ENCODE measurements at places on chromosomes 2 and 18. TPM values are rescaled to one million over a fixed set of nuclear protein-coding genes. Genes with fewer than 3 reads are reported as not detected.

The TMEM17 gene
- 4.0 TPM for total RNA-seq

GRCh38 chr18:28127228-28127627 is 49.7 kb downstream of the CDH2 start:
- H3K4me3 ChIP-seq = no peak overlapping the region
- peaks cover 17% of the 10 kb centered on the region for H3K36me3 ChIP-seq
- H3K4me1 ChIP-seq = peaks cover 23% of the 10 kb centered on the region
- no peak for DNase-seq
- H3K27ac ChIP-seq = no peak overlapping the region

GRCh38 chr18:56890632-56891031 is 239.5 kb downstream of the WDR7 start:
- H3K4me3 ChIP-seq = no peak overlapping the region
- peak overlapping the region; percentile 86 for H3K27ac ChIP-seq
- H3K4me1 ChIP-seq = peaks cover 31% of the 10 kb centered on the region
- H3K36me3 ChIP-seq = no peaks in the 10 kb centered on the region
- DNase-seq = peak; percentile 97
- H3K27me3 ChIP-seq = no peaks in the 10 kb centered on the region

DNA sequence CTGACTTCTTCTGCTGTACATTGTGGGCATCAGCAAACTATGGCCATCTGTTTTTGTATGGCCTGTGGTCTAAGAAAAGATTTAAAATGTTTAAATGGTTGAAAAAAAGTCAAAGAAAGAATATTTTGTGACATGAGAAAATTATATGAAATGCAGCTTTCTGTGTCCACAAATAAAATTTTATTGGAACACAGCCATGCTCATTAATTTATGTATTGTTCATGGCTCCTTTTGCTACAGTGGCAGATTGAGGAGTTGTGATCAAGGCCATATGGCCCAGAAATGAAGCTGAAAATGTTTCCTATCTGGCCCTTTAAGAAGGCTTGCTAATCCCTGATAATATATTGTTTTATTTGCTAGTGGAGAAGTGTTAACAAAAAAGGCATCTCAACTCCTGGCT is 162.0 kb downstream of the SLC4A3 start:
- H3K36me3 ChIP-seq = no peaks in the 10 kb centered on the region
- no peak overlapping the region for H3K27ac ChIP-seq
- H3K4me3 ChIP-seq = no peak overlapping the region
- DNase-seq = no peak
- H3K27me3 ChIP-seq = no peaks in the 10 kb centered on the region

- H3K27me3 ChIP-seq = peaks cover 24% of the 10 kb centered on the region
- no peaks in the 10 kb centered on the region for H3K36me3 ChIP-seq
- H3K4me3 ChIP-seq = no peak overlapping the region
- no peaks in the 10 kb centered on the region for H3K4me1 ChIP-seq
- no peak overlapping the region for H3K27ac ChIP-seq
These were observed 20.1 kb downstream of the GPR35 start for GRCh38 chr2:240645346-240645745.

GRCh38 chr2:186995092-186995491 is 146.1 kb upstream of the ZSWIM2 start:
- peak; percentile 63 for DNase-seq
- no peaks in the 10 kb centered on the region for H3K27me3 ChIP-seq
- no peaks in the 10 kb centered on the region for H3K4me1 ChIP-seq

DNA sequence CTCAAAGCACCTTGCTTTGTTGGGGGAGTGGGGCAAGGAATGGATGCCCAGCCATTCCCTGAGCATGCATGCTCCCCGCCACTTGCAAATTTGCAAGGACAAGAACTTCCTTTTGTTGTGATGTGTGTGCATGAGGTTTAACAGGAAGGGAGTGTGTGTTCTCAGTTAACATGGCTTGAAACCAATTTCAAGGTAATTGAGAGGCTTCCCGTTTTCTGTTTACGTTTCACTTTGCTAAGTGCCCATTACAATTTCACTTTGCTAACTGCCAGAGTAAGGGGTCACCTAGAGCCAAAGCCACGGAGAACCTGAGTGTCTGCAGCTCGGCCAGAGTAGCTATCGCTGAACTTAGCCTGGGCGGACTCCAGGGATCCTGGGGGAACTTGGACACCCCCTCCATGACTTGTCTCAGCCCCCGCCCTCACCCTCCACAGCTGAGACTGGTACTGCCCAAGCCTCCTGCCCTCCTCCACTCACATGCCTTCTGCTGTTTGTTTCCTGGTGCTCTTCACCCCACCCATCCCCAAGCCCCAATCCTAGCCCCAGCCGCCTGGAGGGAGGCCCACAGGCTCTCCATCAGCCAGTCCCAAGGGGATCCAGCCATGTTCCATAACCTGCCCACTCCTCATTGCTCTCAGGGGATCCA is 53.6 kb upstream of the LAPTM4A start:
- H3K27ac ChIP-seq = no peak overlapping the region
- no peaks in the 10 kb centered on the region for H3K36me3 ChIP-seq
- H3K27me3 ChIP-seq = no peaks in the 10 kb centered on the region
- no peak for DNase-seq
- H3K4me1 ChIP-seq = no peaks in the 10 kb centered on the region

The ARHGAP15 gene
- not detected for total RNA-seq

GRCh38 chr18:76553715-76554546 is 58.9 kb upstream of the ZNF516 start:
- H3K27me3 ChIP-seq = no peaks in the 10 kb centered on the region
- DNase-seq = no peak
- H3K27ac ChIP-seq = no peak overlapping the region
- no peaks in the 10 kb centered on the region for H3K36me3 ChIP-seq
- no peaks in the 10 kb centered on the region for H3K4me1 ChIP-seq
- no peak overlapping the region for H3K4me3 ChIP-seq

DNA sequence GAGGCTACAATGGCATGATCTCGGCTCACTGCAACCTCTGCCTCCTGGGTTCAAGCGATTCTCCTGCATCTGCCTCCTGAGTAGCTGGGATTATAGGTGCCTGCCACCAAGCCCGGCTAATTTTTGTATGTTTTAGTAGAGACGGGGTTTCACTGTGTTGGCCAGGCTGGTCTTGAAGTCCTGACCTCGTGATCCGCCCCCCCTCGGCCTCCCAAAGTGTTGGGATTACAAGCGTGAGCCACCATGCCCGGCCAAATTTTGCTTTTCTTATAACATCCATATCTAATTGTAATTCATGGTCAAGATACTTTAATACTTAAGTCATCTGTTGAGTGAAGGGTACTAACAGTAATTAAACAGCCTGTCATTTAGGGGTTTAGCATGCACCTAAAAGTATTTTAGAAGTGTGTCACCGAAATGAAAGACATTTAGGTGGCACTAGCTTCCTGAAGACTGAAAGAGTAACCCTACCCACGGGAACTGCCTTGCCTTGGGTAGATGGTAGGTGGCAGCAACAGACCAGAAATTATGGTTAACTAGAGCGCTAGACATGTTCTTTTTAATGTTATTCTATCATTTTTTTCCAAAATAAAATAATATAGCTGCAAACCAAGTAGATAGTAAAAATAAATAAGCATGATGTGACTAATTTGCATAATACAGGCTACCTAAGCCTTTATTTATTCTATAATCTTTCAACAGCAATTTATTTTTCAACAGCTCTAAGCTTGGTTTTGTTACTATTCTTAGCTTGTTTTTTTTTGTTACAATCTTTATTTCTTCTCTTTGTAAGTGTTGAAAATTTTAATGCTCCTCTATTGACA is 8.6 kb upstream of the ACYP2 start:
- H3K36me3 ChIP-seq = no peaks in the 10 kb centered on the region
- no peaks in the 10 kb centered on the region for H3K27me3 ChIP-seq
- H3K27ac ChIP-seq = no peak overlapping the region
- peak; percentile 25 for DNase-seq
- no peak overlapping the region for H3K4me3 ChIP-seq

- peak; percentile 10 for DNase-seq
- no peak overlapping the region for H3K27ac ChIP-seq
- peaks cover 8% of the 10 kb centered on the region for H3K4me1 ChIP-seq
- H3K4me3 ChIP-seq = no peak overlapping the region
- no peaks in the 10 kb centered on the region for H3K36me3 ChIP-seq
These were observed 101.6 kb upstream of the THOC1 start for GRCh38 chr18:369224-370015.

The PSMG2 gene
- total RNA-seq = 57.4 TPM

The TWIST2 gene
- 2.5 TPM for total RNA-seq

GRCh38 chr2:31383471-31384153 is 30.9 kb downstream of the XDH start:
- no peaks in the 10 kb centered on the region for H3K27me3 ChIP-seq
- H3K27ac ChIP-seq = peak overlapping the region; percentile 98
- H3K4me3 ChIP-seq = no peak overlapping the region
- H3K36me3 ChIP-seq = no peaks in the 10 kb centered on the region
- peak; percentile 62 for DNase-seq
- H3K4me1 ChIP-seq = peaks cover 32% of the 10 kb centered on the region

GRCh38 chr18:7953095-7953958 is 386.2 kb downstream of the PTPRM start:
- H3K36me3 ChIP-seq = no peaks in the 10 kb centered on the region
- H3K27ac ChIP-seq = no peak overlapping the region
- no peak for DNase-seq

DNA sequence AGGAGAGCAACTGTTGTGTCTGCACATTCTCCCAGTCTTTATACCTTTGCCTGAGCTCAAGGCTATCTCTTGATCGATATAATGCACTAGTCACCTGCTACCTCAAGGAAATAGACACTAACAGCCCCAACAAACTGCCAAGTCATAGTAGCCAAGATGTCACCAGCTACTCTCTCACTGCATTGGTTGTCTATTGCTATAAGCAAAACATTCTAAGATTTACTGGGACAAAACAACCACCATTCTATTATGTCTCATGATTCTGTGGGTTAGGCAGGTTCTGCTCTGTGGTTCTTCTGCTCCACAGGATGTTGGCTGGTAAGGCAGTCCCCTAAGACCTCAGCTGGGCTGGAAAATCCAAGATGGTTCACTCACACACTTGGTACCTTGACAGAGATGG is 28.5 kb upstream of the MLPH start:
- no peaks in the 10 kb centered on the region for H3K27me3 ChIP-seq
- H3K4me3 ChIP-seq = no peak overlapping the region
- H3K4me1 ChIP-seq = peaks cover 37% of the 10 kb centered on the region
- no peak for DNase-seq
- no peaks in the 10 kb centered on the region for H3K36me3 ChIP-seq
- peak overlapping the region; percentile 72 for H3K27ac ChIP-seq

The TXNL4A gene
- total RNA-seq = 135 TPM

- no peaks in the 10 kb centered on the region for H3K36me3 ChIP-seq
- no peak overlapping the region for H3K27ac ChIP-seq
- no peak overlapping the region for H3K4me3 ChIP-seq
- DNase-seq = no peak
- H3K4me1 ChIP-seq = peaks cover 10% of the 10 kb centered on the region
- peaks cover 51% of the 10 kb centered on the region for H3K27me3 ChIP-seq
These were observed 6.9 kb downstream of the GDF7 start for GRCh38 chr2:20673686-20674308.

GRCh38 chr2:73993778-73994177 is 9.1 kb downstream of the TET3 start:
- no peaks in the 10 kb centered on the region for H3K36me3 ChIP-seq
- no peak overlapping the region for H3K4me3 ChIP-seq
- H3K27me3 ChIP-seq = no peaks in the 10 kb centered on the region
- H3K4me1 ChIP-seq = peaks cover 3% of the 10 kb centered on the region

The REG3A gene
- total RNA-seq = not detected

GRCh38 chr2:27082773-27083409 is 3.7 kb upstream of the KHK start:
- DNase-seq = no peak
- H3K4me1 ChIP-seq = peaks cover 55% of the 10 kb centered on the region
- no peaks in the 10 kb centered on the region for H3K27me3 ChIP-seq
- peaks cover 2% of the 10 kb centered on the region for H3K36me3 ChIP-seq
- no peak overlapping the region for H3K4me3 ChIP-seq
- no peak overlapping the region for H3K27ac ChIP-seq

The CCDC148 gene
- total RNA-seq = 2.4 TPM

The DPYSL5 gene
- 1.2 TPM for total RNA-seq

GRCh38 chr2:69950241-69950640 is 11.2 kb downstream of the ASPRV1 start:
- peak; percentile 25 for DNase-seq
- no peak overlapping the region for H3K4me3 ChIP-seq
- no peak overlapping the region for H3K27ac ChIP-seq
- H3K36me3 ChIP-seq = no peaks in the 10 kb centered on the region

Measured in astrocyte (in vitro differentiated cells and primary cell).